Activated T-cell treated with anti-CD3 and anti-CD28 coated beads, Interleukin-2, amount 50 U/mL, for 24 hours (primary cell): ENCODE measurements at places on chromosomes 11 and 22.
A peak's percentile ranks its signal among the peaks of the same experiment; 100 is the strongest.

DNA sequence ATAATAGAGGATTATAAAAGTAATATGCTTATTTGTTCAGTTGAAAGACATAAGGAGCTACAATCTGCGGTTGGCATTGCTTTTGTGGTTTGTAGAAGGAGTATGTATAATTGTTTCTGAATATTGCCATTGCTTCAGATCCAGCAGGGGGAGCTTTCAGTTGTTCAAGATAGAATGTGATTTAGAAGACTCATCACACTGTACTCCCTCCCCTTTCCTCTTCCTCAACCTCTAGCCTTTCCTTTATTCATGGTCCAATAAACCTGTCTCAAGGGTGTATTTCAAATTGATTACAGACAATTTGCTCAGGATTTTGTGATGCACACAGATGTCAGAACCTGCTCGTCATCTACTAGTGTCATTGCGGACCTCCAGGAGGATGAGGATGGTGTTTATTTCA lies 9.8 kb downstream of the PRMT3 start:
- no peak for DNase-seq

DNA sequence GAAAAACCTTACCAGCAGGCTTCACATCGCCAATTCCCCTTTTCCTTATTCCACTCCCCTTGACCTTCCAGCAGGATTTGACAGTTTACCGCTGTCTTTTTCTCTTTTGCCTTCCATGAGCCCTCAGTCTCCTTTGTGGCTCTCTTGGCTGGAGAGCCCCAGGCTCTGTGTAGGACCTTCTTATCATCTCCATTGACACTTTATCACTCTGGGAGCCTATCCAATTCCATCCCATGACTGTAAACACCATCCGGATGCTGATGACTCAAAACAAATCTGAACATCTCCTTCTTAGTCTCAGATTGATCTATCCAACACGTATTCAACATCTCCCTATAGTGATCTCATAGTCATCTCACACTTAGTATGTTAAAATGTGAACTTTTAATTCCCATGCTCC lies 36.0 kb downstream of the HTR3A start:
- DNase-seq: no peak

- DNase-seq: no peak
Measured at GRCh38 chr11:62463121-62463542, 44.3 kb downstream of the SCGB1A1 start.

- DNase-seq: no peak
Measured at GRCh38 chr11:87859636-87860035, 315.6 kb downstream of the RAB38 start.

GRCh38 chr11:96267496-96268032 lies 75.4 kb downstream of the MAML2 start:
- DNase-seq: peak; percentile 62

DNA sequence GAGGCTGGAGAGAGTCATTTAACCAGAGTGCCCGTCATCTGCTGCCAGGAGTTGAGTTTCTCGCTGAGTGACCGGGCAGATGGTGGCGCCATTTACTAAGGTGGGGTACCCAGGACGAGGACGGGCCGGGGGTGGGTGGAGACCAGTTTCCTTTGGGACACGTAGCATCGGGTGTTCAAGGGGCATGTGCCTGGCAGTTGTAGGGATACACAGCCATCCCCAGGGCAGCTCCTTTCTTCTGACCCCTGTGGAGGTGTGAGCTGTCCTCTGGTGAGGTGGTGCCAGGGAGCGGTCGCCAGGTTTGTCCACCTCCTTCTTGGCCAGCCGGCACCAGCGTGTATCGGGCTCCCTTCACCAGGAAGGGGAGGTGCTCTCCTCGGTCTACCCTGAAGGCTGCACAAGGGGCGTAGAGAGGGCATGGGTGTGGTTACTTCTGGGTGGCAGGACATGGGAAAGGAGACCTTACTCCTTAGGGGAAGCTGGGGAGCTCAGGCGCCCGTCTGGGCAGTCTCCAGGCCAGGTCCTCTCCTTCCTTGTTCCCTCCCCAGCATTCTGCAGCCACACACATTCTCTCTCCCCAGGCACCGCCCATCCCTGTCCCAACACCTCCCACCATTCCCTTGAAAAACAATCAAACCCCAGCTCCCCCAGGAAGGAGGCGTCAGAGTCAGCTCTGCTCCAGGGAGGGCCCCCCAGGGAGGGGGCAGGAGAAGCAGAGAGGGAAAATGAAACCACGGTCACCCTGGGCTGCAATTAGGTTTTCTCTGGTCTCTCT lies 10.3 kb upstream of the MB start:
- DNase-seq: peak; percentile 80

DNA sequence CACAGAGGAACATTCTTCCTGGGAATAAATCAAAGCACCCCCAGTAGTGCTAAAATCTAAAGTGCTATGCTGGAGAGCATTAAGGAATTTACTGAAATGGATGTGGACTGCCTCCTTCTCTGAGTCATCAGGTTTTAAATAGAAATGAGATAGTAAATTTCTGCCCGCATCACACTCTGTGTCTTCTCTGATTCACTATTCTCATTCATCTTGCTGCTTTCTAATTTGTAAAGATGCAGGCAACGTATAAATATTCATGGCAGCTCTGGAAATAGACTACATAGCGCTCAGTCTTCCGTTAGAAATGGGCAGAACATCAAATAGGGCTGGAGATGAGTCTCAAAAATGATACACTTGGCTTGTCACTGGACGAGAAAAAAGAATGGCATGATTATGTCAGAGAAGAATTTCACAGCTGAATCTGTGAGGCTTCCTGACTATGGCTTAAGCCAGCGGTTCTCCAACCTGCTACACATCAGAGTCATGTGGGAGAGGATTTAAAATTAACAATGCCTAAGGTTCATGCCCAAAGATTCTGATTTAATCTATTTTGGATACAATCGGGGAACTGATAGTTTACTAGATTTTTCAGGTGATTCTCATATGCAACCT lies 178.2 kb downstream of the LRRC4C start:
- DNase-seq: no peak

- no peak for DNase-seq
Measured at GRCh38 chr11:109606256-109606655, 184.3 kb downstream of the C11orf87 start.

- DNase-seq: no peak
Measured at GRCh38 chr22:31646186-31647019, 15.6 kb downstream of the PISD start.
